Pancreas (tissue), 10 donors: ENCODE measurements at places on chromosomes 5 and 9. TPM values are rescaled to one million over a fixed set of nuclear protein-coding genes. Genes with fewer than 3 reads are reported as not detected.

The NTRK2 gene
- 22.8 TPM for total RNA-seq

The ANKRD31 gene
- 0.24 TPM for total RNA-seq

DNA sequence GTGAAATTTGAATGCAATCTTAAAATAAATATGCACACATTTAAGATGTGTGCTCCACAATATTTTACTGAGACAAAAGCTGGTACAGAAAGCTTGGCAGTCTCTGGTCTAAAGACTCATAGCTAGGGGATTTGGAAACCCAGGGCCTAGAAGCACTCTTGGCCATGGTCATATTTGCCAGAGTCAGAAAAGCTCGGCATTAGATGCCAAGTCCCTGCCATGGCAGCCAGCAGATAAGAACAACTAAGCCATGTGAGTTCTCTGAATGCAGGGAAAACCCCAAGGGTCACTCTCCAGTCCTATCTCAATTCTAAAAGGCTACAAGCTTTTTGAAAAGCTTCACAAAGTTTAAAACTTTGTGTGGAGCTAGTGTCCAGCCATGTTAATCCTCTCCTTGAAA is 119.5 kb downstream of the FAM114A2 start:
- no peak for DNase-seq

- DNase-seq = no peak
Measured at GRCh38 chr9:17648516-17648915, 69.7 kb downstream of the SH3GL2 start.

DNA sequence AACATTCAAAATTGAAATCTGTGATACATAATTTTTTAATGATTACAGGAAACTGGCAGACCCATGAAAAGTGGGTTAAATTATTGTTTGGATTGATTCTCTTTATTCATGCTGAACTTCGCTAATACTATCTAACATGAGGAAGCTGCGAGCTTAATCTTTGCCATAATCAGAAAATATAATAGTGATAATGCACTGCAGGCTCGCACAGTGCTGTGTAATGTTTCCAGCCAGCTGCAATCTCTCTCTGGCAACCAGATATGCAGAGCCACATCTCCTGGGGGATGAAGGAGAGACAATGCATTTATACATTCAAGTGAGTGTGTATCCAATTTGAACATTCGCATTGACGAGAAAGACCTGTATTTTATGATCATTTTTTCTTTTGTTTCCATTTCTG is 669.7 kb upstream of the RGMB start:
- no peak for DNase-seq
